ENCODE measurements at places on chromosomes 12 and 14.
A peak's percentile ranks its signal among the peaks of the same experiment; 100 is the strongest.

DNA sequence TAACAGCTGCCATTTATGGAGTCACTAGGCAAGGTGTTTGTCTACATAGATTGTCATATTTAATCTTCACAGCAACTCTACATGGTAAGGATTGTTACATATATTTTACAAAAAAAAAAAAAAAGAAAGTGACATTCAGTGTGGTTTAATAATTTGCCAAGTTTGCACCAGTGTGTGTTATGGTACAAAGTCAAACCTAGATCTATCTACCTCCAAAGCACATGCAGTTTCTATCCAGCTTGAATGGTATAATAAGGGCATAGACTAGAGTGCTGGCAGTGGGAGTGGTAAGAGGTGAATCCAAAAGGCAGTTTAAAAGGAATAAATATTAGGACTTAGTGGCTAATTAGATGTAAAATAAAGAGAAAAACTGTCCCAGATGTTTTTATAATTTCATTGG is 66.2 kb upstream of the PCNX4 start:
- no peak for DNase-seq

GRCh38 chr14:92754966-92755365 is 6.5 kb upstream of the LGMN start:
- DNase-seq: no peak

DNA sequence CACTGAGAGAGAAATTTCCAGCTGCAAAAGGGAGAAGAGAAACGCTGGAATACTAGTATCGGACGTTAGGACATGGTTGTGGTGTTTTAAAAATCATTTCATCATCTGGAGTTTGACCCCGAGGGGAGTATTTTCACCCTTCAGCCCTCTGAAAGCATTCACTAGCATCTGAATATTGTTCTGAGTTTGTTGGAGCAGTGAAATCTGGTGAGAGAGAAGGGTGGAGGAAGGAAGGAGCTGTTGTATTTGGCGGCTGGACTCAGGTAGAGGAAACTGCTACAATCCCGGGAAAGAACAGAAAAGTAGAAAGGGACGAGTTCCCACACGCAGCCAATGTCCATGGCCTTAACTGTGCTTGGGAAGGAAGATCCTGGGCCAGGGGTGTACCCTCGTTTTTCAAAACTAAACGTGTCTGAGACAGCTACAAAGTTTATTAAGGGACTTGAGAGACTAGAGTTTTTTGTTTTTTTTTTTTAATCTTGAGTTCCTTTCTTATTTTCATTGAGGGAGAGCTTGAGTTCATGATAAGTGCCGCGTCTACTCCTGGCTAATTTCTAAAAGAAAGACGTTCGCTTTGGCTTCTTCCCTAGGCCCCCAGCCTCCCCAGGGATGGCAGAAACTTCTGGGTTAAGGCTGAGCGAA is 896 bp upstream of the CDKN1B start:
- DNase-seq: peak; percentile 59

GRCh38 chr12:120856980-120857379 is 47.2 kb downstream of the SPPL3 start:
- DNase-seq: peak; percentile 61

DNA sequence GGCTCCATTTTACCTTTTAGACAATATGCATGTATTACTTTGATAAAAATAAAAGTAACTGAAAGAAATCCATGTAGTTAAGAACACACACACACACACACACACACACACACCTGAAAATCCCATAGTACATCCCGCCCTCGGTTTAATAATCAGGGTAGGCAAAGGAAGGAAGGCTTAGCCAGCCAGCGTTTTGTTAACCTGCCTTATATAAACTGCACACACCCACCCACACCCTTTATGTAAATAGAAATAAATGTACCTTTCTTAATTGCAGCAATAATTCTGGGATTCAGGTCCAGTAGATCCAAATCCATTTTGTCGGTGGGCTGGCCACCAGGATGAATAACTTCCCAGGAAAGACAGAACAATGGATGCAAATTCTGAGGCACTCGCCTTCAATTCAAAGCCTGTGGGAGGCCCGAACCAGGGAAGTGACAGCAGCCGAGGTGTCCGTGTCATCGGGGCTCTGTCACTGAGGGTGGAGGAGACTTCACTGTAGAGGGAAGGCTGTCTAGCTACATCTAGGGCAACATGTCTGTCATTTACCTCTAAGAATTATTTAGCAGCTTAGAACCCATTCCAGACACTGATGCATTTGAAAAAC is 4.4 kb downstream of the XRCC3 start:
- no peak for DNase-seq

DNA sequence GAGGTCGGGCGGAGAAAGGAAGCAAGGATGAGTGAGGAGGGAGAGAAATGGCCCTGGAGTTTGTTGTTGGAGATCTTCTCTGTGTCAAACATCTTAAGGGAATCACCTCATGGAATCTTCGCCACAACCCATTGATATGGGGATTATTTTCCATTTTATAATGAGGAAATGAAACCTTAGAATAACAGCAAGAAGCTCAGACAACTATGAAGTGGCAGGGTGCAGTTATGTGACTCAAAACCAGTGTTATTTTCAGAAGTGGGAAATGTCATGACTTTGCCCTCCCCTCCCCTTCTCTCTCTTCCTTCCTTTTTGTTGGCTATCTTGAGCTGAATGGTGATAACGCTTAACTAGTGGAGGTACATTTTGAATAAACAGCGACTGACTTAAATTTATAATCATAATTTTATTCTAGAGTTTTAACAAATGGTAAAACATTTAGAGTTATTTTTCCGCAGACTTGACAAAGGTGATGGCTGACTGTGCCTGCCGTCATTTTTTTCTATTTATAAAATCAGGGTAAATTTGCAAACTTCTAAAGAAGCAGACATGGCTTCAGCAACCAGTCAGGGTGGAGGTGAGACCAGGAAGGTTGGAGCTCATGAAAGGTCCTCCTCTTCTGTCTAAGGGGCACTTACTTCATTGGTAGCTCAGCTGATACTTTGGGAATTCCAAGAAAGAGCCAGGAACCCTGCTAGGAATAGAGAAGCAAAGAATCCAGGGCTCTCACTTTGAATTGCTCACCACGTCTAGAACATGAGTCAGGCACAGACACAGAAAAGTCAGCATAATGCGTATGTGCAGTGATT is 232.4 kb downstream of the RGS6 start:
- DNase-seq: no peak

DNA sequence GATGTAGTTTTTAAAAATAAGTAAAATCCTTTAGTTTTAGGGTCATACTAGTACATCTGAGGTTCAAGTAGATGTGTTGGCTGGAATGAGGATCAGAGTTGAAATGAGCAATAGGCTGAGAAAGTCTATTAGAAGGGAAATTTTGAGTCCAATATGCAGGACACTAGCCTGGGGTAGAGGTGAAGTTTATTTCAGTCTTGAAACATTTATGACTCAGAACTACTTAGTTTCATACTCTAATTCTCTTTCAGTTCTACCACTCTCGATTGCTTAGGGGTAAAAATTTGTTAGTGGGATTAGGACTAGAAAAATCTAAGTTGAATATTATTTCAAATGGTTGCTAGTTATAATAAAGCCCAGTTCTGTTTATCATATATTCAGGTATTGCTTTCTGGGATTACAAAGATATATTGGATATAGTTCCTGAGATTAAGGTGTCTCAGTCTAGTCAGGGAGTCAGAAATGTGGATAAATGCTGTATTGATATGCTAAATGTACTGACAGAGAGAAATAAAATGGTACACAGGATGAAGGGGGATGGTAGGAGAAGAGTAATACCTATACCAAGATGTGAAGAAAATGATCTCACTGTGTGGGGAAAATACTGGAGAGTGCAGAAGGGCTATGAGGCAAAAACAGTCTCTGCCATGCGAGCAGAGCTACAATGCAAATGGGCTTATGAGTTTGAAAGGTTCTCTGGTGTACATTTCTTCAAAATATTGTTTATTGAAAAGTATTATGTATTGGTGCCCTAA is 395.8 kb upstream of the FBXO33 start:
- no peak for DNase-seq

DNA sequence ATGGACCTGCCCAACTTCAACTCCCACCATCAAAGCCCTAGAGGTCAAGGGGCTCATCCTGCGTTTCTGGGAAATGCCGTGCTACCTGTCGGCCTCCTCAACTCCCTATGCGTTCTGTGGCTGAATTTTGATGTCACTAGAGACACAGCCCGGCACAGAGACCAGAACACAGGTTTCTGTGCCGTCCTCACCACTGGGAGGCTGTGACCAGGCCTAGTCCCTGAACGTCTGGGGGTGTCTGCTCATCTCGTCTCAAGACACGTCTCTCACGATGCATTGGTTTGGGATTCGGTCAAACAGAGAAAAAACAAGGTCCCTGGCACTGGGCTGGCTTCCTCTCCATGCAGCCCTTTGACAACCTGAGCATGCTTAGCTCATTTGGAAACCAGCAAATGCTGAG is 33.5 kb downstream of the SLC15A4 start:
- DNase-seq: no peak

GRCh38 chr14:65731933-65732506 is 319.5 kb downstream of the FUT8 start:
- no peak for DNase-seq

- DNase-seq: no peak
Observed at GRCh38 chr12:24505366-24506015, 443.4 kb downstream of the BCAT1 start.

DNA sequence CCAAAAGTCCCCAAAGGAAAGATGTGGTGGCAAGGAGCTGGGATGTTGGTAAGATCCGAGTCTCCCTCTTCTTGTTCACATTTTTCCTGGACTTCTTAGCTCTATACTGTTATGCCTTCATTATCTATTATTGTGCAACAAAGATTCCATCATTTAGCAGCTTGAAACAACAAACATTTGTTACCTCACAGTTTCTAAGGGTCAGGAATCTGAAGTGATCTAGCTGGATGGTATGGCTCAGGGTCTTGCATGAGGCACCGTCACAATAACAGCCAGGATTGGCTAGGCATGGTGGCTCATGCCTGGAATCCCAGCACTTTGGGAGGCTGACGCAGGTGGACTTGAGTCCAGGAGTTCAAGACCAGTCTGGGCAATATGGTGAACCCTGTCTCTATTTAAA is 51.1 kb upstream of the KRAS start:
- no peak for DNase-seq

DNA sequence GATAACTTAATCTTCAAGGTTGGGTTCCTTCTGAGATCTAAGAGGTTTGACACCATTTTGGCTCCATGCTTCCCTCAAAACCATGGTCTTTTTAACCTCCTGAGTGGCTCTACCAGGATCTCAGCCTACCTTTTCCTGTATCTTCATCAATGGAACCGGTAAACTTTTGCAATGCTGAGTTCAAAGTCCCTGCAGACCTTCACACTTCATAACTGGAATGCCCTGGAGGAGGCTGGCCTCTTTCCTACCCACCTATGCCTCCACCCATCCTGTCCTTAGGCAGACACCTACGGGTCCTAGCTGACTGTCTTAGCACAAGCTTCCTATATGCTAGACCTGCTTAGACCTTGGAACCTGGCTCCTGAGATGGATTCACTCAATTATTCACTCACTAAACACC is 89.5 kb upstream of the EEA1 start:
- no peak for DNase-seq

DNA sequence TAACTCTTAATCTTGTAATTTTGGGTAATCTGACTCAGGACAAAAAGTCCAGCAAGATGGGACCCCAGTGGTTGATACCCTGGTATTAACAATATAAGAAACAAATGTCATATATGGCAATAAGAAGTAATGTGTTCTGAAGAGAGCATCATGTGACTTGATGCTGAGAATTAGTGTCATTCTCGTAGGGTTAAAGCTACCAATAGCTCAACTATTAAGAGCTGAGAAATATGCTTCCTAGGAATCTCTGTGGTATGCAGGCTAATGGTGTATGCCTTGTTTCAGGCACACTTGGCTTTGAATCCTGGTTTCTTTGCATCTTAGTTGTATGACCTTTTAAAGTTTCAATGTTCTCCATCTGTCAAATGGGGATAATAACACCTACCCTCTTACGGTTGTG is 9.1 kb downstream of the MYRFL start:
- no peak for DNase-seq

GRCh38 chr12:124667506-124668326 is 100.3 kb upstream of the NCOR2 start:
- no peak for DNase-seq

DNA sequence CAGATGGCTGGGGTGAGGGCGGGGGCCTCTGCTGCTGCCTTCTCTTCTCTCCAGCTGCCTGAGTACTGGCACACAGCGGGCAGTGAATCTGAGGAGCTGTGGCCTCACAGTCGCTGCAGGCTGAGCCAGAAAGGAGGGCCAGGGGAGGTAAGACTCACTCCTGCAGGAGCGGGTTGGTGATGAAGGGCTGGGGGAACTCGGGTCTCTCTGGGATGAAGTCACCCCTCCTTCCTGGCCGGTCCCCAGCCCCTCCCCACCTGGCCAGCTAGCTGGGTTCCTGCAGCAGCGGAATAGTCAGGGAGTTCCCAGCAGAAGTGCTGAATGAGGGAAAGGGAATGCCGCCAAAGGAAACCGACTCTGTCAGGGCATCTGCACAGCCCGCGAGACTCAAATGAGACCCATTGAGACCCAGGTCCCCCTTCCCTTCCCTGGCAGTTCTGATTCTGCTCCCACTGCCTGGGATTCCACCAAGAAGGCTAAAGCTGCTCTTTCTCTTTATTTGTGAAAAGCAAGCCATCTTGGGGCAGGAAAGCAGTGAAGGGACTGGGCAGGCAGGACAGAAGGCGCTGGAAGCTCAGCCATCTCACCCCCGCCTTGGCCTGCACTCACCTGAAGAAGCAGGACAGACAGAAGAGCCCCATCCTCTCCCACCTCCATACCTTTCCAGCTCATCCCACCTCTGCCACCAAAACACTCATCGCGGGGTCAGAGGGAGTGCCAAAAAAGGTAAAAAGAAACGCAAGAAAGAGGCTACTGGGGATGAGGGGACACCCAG is 5.3 kb downstream of the NGB start:
- no peak for DNase-seq

DNA sequence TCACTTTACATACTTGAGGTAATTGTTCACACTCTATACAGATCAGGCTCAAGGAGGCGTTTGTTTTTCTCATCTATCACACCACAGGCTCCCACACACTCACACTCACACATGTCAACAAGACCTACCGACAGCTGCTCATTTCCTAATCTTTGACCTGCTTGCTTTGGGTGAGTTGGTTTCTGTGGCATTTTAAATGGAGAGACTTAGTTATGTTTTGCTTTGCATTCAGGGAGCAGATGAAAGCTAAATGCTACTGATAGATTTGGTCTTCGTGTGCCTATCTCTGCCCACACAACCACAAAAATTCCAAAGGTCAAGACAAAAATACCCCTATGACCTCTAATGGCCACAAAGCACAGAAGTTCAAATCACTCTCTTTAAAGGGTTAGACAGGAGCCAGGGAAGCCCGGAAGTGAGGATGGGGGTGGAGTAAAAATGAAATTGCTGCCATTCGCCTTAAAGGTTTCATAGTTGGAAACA is 203.5 kb upstream of the G2E3 start:
- DNase-seq: no peak

DNA sequence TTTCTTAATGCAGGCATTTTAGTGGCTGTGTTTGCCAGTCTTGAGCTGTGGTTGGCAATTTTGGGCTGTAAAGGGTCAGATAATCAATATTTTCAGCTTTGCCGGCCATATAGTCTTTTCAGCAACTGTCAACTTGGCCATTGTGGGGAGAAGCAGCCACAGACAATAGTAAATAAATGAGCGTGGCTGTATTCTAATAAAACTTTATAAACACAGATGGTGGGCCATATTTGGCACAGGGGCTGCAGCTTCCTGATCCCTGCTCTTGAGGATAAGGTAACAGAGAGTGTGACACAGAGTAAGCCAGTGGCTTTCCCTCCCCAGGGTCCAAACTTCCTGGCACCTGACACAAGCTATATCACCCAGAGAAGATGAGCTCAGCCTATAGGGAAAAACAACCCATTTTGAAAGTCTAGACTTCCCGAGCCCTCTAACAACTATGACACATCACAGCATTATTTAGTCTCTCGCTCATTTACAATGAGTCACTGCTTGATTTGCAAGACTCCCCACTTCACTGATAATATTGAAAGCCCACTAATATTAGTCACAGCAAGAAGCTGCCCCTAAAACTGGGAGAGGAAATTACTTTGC is 163.1 kb upstream of the TMPO start:
- peak; percentile 87 for DNase-seq
